ENCODE measurements at places on chromosomes 11 and 22. TPM values are rescaled to one million over a fixed set of nuclear protein-coding genes. Genes with fewer than 3 reads are reported as not detected.

Gene MIAT
- 3.3 TPM for total RNA-seq

DNA sequence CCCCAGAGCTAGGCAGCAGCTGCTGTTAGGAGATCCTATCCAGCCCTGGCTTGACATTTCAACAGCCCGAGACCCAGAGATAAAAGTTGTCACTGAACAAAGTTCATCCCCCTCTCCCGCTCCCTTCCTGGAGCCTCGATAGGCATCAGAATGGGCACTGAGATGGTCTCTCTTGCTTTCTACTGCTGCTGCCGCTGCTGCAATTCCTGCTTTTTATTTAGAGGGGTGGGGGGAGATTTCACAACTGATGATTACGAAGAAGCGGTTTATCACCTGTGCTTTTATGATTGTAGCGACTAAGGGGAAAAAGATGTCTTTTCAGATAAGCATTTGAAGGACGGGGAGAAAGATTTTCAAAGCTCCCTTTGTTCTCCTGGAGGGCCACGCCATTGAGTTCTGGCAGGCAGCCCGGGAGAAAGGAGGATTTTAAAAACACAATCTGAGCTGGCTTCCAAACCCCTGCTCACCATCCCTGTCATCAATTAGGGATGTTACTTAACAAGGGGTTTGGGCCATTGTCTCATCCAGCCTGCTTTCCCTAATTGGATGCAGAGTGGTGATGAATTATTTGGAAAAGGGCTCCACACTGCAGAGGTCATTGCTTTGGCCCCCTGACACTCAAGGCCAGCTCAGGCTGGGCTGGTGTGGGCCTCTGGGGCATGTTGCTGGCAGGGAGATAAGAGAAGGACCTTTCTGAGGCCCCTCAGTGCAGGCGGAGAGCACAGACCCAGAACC lies 344.7 kb downstream of the BUD13 start:
- H3K4me1 ChIP-seq = no peaks in the 10 kb centered on the region
- H3K27me3 ChIP-seq = no peaks in the 10 kb centered on the region
- no peak overlapping the region for H3K4me3 ChIP-seq
- no peaks in the 10 kb centered on the region for H3K36me3 ChIP-seq
- H3K27ac ChIP-seq = no peak overlapping the region

DNA sequence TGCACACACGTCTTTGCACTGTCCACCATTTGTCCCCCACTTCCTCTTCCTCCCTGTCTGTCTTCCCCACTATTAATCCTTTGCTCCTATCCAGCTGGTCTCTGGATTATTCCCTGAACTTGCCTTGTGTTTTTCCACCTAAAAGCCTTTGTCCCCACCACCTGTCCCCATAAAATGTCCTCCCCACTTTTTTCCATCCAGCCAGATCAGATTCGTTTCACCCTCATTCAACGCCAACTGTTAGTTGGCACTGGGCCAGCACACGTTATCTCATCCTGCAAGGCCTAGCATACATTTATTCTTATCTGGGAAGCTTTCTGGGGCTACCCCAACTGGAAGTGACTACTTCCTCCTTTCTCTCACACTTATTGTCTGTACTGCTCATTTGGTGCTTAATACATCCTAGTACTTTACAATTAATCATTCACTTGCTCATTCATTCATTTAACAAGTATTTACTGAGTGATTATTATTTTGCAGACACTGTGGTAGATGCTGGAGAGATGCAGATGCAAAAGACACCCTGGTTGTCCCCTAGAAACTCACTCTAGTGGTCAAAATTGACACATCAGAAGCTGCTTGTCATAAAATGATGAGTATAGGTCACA lies 96.2 kb downstream of the RASSF10 start:
- H3K4me1 ChIP-seq = no peaks in the 10 kb centered on the region
- peaks cover 50% of the 10 kb centered on the region for H3K27me3 ChIP-seq
- H3K27ac ChIP-seq = no peak overlapping the region

GRCh38 chr11:12358302-12359188 lies 18.8 kb upstream of the PARVA start:
- peaks cover 13% of the 10 kb centered on the region for H3K27me3 ChIP-seq
- no peaks in the 10 kb centered on the region for H3K36me3 ChIP-seq
- no peak for DNase-seq
- no peak overlapping the region for H3K4me3 ChIP-seq

GRCh38 chr11:45082744-45083543 lies 63.5 kb upstream of the PRDM11 start:
- H3K4me3 ChIP-seq = no peak overlapping the region
- no peak for DNase-seq
- H3K27ac ChIP-seq = no peak overlapping the region
- H3K4me1 ChIP-seq = peaks cover 66% of the 10 kb centered on the region
- H3K27me3 ChIP-seq = no peaks in the 10 kb centered on the region
- no peaks in the 10 kb centered on the region for H3K36me3 ChIP-seq

- H3K4me3 ChIP-seq = no peak overlapping the region
- peaks cover 4% of the 10 kb centered on the region for H3K27me3 ChIP-seq
- H3K4me1 ChIP-seq = peaks cover 43% of the 10 kb centered on the region
- no peak overlapping the region for H3K27ac ChIP-seq
These were observed 91.7 kb downstream of the TP53I11 start for GRCh38 chr11:44858796-44859527.
